ENCODE measurements at places on chromosomes 2 and 18.

GRCh38 chr2:17461087-17461475 is 57.2 kb downstream of the RAD51AP2 start:
- no peak for DNase-seq

- DNase-seq, result no peak
Observed at GRCh38 chr2:237648016-237648381, 20.6 kb downstream of the LRRFIP1 start.

GRCh38 chr2:208358758-208359631 is 47.6 kb upstream of the PTH2R start:
- DNase-seq, result peak; percentile 47

- DNase-seq, result no peak
Observed at GRCh38 chr2:101344137-101344536, 35.6 kb upstream of the RNF149 start.

DNA sequence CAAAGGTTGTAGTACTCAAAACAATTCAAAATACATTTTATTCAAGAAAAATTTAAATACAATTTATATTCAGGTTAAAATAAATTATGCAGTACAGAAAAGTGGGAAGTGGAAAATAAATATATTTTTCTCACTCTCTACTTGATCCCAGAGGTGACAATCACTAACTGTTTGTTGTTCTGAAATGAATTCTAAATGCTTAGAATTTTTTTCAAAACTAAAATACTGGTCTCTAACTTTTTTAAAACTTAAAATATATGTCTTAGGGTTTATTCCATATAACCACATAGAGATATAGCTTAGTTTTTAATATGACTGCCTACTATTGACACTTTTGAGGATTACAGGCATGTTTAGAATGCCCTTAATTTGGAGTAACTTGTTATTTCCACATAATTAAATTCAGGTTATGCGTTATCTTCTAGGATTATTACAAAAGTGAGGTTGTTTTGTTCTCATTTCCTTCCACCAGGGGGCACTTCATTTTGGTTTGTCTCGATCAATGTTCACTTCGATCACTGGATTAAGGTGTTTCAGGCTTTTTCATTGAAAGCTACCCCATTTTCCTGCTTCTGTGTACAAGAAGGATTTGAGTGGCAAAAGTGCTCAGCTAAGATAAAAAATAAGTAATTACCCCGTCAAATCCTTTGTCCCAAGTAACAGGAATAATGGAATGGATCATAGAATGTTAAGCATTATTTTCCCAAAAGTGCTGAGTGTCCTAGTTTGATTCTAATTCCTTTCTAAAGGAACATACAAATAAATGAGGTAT is 27.1 kb upstream of the TFPI start:
- DNase-seq, result peak; percentile 40

GRCh38 chr2:207136874-207137273 is 28.9 kb downstream of the KLF7 start:
- no peak for DNase-seq
